ENCODE measurements at places on chromosomes 1 and 21.

GRCh38 chr1:20124456-20125057 is 5.2 kb upstream of the PLA2G2D start:
- DNase-seq = no peak

- no peak for DNase-seq
Measured at GRCh38 chr1:12404918-12405317, 175.1 kb downstream of the VPS13D start.

DNA sequence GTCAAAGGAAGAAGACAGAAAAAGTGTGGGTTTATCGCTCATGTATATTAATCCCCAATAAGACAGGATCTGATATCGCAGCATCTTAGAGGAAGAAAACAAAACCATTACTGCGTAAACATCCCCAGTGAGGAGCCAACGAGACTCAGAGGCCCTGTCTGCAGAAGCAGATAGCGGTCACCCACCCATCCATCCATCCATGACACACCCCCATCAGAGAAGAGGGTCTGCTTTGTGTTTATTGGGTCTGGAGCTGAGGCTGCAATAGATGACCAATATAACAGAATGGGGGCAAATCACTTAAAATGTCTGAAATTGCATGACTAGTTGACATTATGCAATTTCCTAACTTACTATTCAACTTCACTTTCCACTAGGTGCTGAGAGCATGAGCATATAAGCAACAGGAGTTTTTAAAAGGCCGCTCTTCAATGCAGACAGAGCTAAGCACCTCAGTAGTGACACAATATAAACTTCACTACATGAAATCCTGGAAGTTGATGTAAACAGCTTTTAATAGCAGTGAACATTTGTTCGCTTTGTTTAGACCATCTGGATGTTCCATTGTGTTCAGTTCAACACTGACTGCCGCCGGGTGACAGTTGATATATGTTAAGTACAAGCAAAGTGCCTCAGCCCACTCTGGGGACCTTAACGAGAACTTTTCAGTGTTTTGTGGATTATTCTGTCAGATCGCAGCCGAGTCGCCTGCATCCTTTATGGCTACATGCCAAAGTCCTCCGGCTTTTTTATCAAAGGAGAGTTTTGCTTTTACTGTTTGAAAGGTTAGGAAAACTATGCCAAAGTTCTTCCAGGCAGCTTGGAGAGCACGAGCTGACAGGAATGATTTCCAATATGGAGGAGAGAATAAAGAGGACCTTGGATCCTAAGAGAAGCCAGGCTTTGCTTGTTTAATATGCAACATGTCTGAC is 167.5 kb downstream of the ZNF281 start:
- DNase-seq = no peak

DNA sequence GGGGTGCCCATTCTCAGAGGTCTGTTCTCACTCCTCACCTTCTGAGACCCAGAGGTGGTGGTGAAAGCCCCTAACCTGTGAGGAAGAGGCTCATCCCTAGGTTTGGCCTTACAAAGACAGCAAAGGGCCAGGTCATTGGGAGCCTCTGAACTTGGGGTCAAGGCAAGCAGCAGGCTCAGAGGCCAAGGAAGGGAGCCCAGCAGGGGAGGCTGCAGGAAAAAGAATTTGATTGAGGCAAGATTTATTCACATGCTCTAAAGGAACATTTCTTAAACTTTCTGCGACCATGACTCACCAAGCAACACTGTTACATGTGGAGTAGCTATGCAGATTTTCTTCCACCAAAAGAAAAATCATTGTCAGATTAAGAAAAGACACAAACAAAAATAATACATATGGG is 132.5 kb upstream of the SYT6 start:
- no peak for DNase-seq

DNA sequence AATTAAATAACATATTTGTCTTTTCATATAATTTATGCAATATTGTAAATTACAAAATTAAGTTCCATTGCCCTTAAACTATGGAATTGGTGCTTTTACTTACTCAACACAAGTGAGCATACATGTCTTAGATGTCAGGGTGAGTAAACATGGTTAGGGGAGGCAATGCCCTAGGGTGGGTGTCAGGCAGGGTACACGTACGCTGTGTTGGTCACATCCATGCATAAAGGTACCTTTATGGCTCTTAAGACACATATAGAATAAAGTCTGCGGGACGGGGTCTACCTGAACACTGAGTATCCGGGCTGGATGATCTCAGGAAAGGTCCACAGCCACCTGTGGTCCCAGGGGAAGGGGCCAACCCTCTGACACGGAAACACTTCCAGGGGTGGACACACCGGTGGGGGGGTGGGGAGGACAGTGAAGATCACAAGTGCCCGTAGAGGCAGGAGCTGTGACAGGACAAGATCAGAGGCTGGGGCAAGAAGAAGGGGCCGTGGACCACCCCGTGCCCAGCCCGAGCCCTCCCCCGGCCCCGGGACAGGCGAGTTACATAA is 720 bp downstream of the LIN9 start:
- no peak for DNase-seq

DNA sequence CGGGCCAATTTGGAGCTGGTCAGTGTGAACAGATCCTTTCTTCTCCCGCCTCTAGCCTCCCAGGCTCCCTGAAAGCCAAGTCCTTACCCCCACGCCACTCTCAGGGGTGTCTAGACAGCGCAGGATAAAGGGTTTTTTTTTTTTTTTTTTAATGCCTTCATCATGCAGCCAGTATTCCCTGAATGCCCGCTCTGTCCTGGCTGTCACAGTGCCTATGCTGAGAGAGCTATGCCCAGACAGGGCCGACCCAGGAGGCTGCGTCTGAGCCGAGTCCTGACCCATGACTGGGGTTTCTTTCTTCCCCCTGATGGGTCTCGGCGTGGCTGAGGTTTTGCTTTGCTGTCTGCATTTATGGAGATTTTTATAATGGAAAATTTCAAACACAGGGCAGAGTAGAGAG is 18.3 kb downstream of the SPSB1 start:
- no peak for DNase-seq

DNA sequence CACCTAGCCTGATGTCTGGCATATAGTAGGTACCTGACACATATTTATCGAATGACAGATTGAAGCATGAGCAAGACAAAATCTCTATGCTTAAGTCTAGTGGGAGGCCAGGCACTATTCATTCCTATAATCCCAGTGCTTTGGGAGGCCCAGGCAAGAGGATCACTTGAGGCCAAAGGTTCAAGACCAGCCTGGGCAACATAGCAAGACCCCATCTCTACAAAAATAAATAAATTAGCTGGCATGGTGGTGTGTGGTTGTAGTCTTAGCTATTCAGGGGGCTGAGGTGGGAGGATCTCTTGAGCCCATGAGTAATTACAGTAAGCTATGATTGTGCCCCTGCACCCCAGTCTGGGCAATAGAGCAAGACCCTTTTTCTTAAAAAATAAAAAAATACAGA is 23.2 kb upstream of the TUT4 start:
- DNase-seq = no peak

DNA sequence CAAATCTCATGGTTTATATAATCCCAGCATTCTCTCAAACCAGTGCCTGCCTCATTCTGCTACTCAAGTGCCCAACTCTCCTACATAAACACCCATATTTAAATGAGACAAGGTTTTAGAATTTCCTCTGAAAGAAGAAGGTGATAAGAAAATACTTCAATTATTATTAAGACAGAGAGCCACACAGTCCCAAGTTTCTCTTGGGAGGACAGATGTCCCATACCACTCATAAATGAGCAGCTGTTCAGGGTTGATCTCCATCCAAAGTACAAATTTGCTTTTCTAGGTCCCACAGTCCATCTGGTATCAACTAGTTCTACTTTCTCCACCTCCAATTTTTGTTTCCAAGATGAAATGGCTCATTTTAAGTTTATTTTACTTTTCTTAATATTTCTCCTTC is 11.3 kb downstream of the DCAF8 start:
- no peak for DNase-seq
